ENCODE measurements at places on chromosomes 11 and 22.

- no peak for DNase-seq
Measured at GRCh38 chr22:26185190-26185589, 15.9 kb downstream of the SEZ6L start.

GRCh38 chr22:43360576-43360975 is 17.4 kb upstream of the SCUBE1 start:
- no peak for DNase-seq

DNA sequence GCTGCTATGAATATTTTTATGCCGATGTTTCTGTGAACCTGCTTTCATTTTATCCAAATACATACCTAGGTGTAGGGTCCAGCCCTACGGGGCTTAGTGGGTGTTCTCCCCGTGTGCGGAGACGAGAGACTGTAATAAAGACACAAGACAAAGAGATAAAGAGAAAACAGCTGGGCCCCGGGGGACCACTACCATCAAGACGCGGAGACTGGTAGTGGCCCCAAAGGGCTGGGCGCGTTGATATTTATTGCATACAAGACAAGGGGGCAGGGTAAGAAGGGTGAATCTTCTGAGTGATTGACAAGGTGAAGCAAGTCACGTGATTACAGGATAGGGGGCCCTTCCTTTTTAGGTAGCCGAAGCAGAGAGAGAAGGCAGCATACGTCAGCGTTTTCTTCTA is 920.1 kb downstream of the BRD1 start:
- no peak for DNase-seq

DNA sequence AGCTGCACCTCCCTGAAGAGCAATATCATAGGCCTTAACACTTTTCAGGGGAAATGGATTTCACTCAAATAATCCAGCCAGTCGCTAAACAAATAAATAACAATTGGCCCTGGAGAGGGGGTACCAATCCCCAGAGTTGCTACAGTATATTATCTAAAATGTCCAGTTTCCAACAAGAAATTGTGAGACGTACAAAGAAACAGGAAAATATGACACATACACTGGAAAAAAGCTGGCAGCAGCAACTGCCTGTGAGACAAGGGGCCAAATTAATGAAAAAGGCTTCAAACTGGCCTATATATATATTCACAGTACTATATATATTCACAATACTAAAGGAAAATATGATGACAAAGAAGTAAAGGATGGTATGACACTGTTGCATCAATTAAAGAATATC is 4.0 kb downstream of the NF2 start:
- no peak for DNase-seq

GRCh38 chr22:47130883-47131631 is 368.6 kb downstream of the TBC1D22A start:
- peak; percentile 70 for DNase-seq

- DNase-seq = no peak
Measured at GRCh38 chr11:73579641-73580434, 18.1 kb downstream of the FAM168A start.

DNA sequence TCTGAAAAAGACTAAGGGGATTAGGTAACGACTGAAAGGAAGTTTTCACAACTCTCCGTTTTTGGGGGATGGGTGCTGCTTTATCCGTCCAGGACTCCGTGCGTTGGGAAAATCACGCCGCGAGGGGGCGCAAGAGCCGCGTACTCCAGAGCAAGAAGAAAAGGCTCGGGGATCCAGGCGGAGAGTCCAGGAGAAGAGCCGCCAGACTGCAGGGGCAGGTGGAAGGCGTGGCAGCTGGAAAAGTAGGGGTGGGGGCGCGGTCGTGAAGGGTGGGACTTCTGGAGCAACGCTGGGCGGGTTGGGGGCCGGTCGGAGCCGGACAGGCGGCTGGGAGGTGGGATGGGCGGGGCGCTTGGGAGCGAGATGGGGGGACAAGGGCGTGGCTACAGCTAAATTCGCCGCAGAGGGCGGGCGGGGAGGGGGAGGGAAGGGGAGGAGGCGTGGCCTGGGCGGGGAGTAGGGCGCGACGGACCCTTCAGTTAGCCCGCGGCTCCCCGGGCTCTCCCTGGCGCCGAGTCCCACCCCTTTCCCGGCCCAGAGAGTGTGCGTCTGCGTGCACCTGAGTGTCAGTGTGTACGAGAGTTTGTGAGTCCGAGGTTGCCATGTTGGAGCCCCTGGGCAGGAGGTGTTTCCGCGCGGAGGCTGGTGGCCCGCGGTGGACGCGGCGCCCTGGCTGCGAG is 613 bp upstream of the ARHGEF17 start:
- peak; percentile 92 for DNase-seq

- DNase-seq = no peak
Measured at GRCh38 chr22:45703758-45704157, 32.1 kb downstream of the ATXN10 start.

DNA sequence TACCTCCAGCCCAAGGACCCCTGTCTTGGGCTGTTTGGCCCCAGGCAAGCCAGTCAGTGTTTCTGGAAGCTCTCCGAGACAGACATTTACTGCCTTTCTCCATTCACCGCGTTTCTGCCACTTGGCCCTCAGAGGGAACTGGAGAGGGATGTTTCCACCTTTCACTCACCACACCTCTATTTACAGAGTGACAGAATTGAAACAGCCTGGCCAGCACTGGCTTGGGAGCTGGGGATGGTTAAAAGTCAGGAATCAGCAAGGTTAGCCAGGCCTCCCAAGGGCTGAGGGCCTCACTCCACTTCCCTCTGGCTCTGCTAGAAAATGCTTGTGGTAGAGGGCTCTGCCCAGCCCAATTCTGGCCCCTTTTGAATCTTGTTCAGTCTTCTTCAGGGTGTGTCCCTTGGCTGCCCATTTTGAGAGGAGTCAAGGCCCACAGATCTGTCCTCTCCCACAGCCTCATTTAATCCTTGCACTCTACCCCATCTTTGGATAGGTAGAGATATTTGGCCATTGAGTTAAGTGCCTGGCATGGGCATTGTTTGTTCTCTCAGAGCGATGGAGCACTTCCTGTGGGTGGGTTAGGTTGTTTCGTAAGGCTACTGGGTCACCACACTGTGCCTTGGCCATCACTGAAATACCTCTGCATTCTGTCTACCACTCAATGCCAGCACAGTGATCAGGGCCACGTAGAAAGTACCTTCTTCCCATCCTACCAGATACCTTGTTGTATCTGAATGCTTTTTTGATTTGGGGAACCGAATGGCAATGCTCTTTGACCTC is 119.2 kb downstream of the MICAL2 start:
- no peak for DNase-seq

GRCh38 chr22:50532824-50533796 is 3.3 kb upstream of the TYMP start:
- no peak for DNase-seq

- no peak for DNase-seq
Measured at GRCh38 chr11:68044145-68044813, 5.5 kb downstream of the TCIRG1 start.

DNA sequence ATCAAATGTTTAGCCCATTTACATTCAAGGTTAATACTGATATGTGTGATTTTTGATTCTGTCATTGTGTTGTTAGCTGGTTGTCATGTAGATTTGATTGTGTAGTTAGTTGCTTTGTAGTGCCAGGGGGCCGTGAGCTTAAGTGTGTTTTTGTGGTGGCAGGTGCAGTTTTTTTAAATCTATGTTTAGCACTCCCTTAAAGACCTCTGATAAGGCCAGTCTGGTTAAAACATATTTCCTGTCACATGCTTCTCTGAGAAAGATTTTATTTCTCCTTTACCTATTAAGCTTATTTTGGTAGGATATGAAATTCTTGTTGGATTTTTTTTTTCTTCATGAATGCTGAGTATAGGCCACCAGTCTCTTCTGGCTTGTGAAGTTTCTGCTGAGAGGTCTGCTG is 540.6 kb downstream of the LUZP2 start:
- no peak for DNase-seq

GRCh38 chr22:35380537-35381423 is at the start of gene HMOX1:
Gene HMOX1 (plus strand): TSS chr22:35381096. CDS start chr22:35381174, 78 bp downstream.
- DNase-seq = peak; percentile 59

GRCh38 chr11:112128483-112129121 is 35.3 kb downstream of the IL18 start:
- DNase-seq = no peak

DNA sequence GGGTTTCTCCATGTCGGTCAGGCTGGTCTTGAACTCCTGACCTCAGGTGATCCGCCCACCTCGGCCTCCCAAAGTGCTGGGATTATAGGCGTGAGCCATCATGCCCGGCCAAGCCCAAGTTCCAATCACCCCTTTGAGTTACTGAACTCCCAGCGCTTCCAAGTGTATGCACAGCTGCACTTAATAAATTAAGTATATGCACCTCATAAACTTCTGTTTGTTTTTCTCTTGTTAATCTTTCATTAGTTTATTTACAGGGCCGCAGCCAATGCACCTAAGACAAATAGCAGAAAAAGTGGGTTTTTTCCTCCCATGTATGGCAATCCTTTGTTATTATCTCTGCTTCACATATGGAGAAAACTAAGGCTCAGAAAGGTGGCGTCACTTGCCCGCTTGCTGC is 21.3 kb downstream of the SYN3 start:
- no peak for DNase-seq

GRCh38 chr11:21529187-21529586 is 663.7 kb upstream of the ANO5 start:
- DNase-seq = no peak

DNA sequence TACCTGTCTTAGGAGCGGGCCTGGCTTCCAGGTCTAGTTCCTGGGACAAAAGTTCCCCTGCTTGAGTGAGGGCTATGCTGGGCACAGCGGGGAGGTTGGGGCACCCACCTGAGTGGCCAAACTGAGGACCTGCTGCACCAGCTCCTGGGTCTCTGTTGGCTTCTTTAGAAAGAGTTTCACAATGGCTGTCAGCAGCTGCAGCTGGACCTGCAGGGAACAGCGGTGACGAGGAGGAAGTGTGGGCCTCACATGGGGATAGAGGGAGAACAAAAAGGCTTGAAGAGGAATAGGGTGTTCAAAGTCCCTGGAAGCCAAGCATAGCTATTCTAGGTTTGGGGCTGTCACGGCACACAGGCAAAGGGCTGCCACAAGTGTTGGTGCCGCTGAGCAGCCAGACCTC is 26.7 kb upstream of the RASL10A start:
- no peak for DNase-seq

DNA sequence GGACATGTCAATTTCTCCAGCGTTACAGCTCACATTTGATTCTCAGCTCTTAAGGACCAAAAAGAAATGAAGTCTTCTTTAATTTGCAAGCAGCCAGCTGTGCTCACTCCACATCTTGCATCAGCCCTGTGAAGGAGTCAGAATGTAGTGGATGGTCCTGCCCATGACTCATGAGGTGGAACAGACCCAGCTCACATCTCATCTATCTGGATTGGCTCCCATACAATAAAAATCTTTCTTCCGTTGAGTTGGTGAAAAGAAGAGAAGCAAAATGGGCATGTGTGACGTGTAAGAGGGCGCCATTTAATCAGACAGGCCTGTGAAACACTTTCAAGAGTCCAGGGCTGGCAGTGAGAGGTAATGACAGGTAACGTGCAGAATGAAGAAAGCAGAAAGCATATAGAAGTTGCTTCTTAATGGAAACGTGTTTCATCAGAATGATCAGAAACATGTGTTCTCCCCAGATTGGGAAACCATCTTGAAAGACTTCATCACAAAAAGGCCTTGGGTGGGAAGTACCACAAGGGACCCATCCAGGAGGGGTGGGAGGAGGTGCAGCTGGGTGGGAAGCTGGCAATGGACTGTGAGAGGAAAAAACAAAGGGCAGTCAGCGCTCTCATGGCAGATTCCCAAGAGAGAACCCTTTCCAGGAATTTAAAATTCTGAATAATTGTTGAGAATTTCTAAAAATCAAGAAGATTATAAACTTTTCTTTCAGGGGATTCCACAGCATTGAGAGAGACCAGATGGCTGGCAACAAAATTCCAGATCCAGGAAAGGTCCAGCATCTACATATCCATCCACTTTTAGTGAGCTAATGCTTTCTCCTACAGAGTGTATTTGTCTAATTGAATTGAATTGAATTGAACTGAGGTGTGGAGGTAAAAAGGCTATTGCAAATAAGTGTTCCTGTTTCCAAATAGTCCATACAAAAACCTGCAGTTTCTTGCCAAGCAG is 57.0 kb downstream of the ETS1 start:
- DNase-seq = no peak

DNA sequence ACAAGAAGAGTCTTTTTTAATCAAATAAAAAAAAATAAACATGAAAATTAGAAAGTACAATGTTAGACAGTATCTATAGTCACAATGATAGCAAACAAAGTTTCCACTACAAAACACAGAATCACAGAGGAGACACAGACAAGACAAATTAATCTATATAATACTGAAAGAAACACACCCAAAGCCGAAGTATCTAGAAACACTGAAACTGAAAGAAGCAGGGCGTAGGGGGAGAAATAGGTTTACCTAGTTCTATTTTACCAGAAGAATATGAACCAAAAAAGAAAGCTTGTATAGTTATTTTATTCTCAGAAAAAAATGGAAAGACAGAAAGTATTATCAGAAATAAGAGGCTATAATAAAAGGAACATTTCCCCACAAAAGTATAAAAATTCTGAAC is 27.1 kb upstream of the NUP50 start:
- DNase-seq = no peak

GRCh38 chr22:19843857-19844376 is 10.8 kb downstream of the GNB1L start:
- DNase-seq = no peak

- DNase-seq = no peak
Measured at GRCh38 chr11:24925091-24925490, 428.2 kb downstream of the LUZP2 start.

- DNase-seq = no peak
Measured at GRCh38 chr22:46855681-46856080, 93.2 kb downstream of the TBC1D22A start.

GRCh38 chr11:44416776-44417175 is 106.8 kb upstream of the ALX4 start:
- DNase-seq = no peak

- no peak for DNase-seq
Measured at GRCh38 chr11:117916956-117917355, 12.2 kb downstream of the TMPRSS13 start.

DNA sequence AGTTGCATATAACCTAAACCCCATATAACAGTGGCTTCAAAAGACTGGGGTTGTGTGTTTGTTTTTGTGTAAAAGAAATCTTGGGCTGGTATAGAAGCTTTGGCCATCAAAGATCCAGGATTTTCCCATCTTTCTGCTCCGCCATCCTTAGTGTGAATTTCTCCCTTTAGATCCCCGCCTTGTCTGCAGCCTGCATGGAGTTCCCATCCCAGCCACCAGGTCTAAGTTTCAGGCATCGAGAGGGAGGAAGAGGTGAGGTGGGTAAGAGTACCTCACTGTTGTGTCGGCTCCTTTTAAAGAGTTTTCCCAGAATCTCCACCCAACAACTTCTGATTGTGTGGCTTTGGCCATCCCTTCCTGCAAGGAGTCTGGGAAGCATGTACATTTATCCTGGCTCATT is 195.5 kb upstream of the SORL1-AS1 start:
- no peak for DNase-seq
